Placental epithelial cell (primary cell): ENCODE measurements at places on chromosomes 6 and 20. TPM values are rescaled to one million over a fixed set of nuclear protein-coding genes. Genes with fewer than 3 reads are reported as not detected.

Gene DOK5
- 0.43 and 3.1 TPM in 2 replicates for total RNA-seq

Gene ERMARD
- total RNA-seq = 15.4 and 24.7 TPM in 2 replicates

Gene MDFI
- 223 and 402 TPM in 2 replicates for total RNA-seq

Gene SLC22A7
- total RNA-seq = not detected in 2 replicates

Gene RSPH9
- 0.43 and 2.4 TPM in 2 replicates for total RNA-seq

Gene SPTLC3
- total RNA-seq = 18.5 and 30.6 TPM in 2 replicates

Gene PPDPF
- 190 and 201 TPM in 2 replicates for total RNA-seq

Gene NFATC2
- 1.2 and 5.1 TPM in 2 replicates for total RNA-seq

Gene FOXA2
- total RNA-seq = not detected in 2 replicates

Gene SLC17A9
- total RNA-seq = 23.2 and 25.8 TPM in 2 replicates

Gene ITPR3
- 32.6 and 64.2 TPM in 2 replicates for total RNA-seq

Gene HRH3
- not detected in 2 replicates for total RNA-seq

Gene LY6G5C
- not detected in 2 replicates for total RNA-seq

Gene NMBR
- 0.11 TPM in 1 of 2 replicates, not detected in the other for total RNA-seq

Gene RNF144B
- 2.7 and 26.9 TPM in 2 replicates for total RNA-seq

Gene VSTM2L
- 20.4 and 61.3 TPM in 2 replicates for total RNA-seq

Gene SUN5
- total RNA-seq = not detected in 2 replicates

Gene XKR7
- total RNA-seq = under 0.01 TPM in 1 of 2 replicates, not detected in the other

Gene CYP39A1
- 0.22 and 0.79 TPM in 2 replicates for total RNA-seq

Gene ULBP3
- total RNA-seq = 3.5 and 9.7 TPM in 2 replicates

Gene TNXB
- total RNA-seq = 168 and 255 TPM in 2 replicates
